ENCODE measurements at places on chromosomes 1 and 21.

- no peak for DNase-seq
Measured at GRCh38 chr1:184031409-184032107, 6.0 kb downstream of the COLGALT2 start.

DNA sequence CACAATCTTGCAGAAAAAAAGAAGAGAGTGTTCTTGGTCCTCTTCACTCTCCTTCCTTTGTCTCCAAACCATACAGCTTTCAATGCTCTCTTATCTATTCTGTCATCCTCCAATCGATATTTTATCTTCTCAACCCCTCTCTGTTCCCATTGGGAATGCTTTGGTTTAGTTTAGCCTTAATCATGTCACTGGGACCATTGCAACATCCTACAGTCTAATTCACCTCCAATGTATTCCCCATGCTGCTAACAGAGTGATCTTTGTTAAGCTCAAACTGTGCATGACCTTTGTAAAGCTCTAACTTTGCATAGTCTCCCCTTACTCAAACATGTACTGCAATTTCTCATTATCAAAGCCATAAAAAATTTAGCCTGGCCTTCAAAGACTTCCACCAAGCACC, 2.9 kb downstream of the MPL start:
- DNase-seq, result no peak

DNA sequence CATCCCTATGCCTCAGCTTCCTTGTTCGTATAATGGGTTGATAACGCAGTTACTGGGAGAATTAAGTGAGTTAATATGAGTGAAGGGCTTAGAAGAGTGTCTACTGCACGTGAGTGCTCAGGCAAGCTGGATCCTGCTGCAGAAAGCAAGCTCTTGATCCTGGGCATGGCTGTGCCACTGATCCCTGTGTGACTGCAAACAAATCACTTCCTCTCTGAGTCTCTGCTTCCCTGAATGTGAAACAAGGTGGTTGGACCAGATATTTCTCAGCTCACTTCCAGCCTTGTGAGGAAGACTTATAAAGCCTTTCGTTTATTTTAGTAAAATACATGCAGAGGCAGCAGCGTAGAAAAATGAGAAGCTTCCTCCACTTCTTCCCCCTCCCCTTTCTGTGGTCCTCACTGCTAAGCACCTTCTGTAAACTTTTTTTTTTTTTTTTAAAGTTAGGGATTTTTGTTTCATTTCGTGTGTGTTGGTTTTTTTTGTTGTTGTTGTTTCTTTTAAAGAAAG, 13.8 kb downstream of the PSEN2 start:
- DNase-seq, result no peak

GRCh38 chr1:34977858-34978257, 7.3 kb downstream of the TMEM35B start:
- DNase-seq, result no peak

DNA sequence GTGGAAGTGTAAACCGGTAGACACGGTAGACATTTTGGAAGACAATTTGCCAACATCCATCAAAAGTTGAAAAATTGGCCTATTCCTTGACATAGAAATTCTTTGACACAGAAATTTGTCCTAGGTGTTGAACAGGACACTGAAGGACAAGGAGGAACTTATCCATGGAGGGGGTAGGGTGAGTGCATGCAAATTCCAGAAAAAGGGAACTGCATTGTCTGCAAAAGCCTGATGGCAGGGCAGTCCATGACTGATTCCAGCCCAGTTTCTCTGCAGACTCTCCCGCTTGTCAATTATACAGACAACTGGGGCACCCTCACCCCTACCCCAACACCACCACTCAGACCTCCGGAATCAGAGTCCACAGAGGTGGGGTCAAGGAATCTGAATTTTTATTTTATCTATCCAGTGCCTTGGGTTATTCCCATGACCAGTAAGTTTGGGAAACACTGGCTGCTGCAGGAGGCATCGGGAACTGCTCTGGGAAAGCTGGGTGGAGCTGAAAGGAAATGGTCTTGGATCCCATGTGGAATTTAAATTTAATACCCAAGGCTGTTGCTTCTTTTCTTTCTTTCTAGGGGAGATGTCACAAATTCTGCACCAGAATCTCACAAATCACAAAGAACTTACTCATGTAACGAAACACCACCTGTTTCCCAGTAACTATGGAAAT, 103.3 kb upstream of the SLC45A1 start:
- DNase-seq, result no peak

- no peak for DNase-seq
Measured at GRCh38 chr1:108012553-108012952, 47.6 kb upstream of the VAV3 start.
